Activated T-helper 17 cell treated with anti-CD3 and anti-CD28 coated beads, Interleukin-2, amount 50 U/mL, for 72 hours (primary cell): ENCODE measurements at places on chromosomes 5 and 9. TPM values are rescaled to one million over a fixed set of nuclear protein-coding genes. Genes with fewer than 3 reads are reported as not detected.

- ATAC-seq: no peak
These were observed 144.6 kb downstream of the CACNA1B start for GRCh38 chr9:138022121-138022741.

DNA sequence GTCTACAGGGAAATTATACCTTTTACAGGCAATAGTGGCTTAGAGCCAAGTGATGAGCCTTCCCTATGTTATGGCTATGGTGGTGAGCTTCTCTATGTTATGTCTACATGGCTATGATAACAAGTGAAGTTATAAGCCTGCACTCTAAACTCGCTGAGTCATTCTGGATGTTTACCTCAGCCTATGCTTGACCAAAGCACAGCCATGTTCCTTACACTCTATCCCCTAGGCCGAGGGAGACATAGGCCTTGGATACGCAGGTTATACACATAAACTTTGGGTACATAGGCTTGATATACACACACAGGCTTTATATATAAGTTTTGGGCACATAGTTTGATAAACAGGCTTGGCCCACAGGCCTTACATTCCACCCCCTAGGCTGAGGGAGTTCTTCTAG lies 13.8 kb downstream of the DMAC1 start:
- ATAC-seq: no peak

DNA sequence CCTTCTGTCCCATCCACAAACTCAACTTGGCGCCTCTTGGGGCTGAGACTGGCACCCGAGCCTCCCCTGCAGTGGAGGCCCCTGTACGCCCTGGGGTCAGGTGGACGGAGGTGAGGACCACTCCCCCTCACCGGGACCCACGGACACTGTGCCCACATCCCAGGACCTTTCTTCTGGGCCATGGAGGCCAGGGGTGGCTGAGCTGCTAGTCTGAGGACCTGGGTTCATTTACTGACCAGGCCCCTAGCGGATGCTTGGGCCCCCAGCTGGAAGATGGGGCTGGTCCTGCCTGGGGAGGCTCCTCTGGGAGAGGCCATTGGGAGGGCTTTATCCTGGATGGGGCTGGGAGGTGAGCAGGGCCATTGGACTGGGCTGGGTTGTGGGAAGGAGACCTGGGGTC lies 16.9 kb upstream of the SLC6A19 start:
- no peak for ATAC-seq

GRCh38 chr5:43567967-43568366 lies 11.1 kb upstream of the PAIP1 start:
- peak; percentile 23 for ATAC-seq

DNA sequence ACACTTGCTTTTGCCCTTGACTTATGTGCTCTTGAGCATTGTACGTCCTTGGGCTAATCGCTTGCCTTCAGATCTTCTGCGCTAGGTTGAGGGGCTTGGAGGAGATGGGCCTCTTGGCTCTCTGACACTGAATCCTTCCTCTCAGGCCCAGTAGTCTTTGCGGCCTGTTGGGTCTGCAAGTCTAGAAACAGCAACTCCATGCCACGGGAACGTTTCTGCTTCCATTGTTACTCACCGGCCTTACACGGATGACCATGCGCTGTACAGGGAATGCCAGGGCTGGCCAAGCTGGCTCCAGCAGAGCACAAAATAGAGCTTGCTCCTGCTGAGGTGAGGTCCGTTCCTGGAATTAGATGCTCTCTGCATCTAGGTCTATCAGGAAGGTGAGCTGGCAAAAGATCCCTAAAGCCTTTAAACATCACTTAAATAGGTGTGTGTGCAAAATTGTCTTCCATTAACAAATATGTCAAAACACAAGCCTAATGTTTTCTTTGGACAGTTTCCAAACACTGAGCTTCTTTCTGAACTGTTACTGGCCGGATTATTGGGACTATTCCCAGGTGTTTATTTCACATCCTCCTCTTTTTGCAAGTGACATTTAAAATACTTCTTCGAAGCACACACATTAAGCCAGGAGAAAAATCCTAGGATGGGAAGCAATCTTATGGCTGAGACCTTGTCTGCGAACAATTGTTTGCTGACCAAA lies 29.7 kb downstream of the DAPK1 start:
- ATAC-seq: no peak

- no peak for ATAC-seq
These were observed 133.6 kb downstream of the NFIB start for GRCh38 chr9:14180093-14180959.

DNA sequence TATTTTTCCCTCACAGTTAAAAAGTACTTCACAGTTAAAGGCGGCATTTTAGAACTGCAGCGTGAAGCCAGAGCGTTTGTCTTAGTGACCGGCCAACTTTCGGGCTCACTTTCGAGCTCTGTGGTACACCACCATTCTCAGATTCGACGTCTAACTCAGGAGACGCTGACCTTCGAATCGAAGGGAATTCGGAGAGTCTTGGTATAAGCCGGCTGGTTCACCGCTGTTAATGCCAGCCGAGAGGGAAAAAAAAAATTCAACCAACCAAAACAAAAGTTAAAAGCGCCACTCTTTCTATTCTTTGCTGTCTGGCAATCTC lies 544 bp upstream of the SNX24 start:
- peak; percentile 31 for ATAC-seq

DNA sequence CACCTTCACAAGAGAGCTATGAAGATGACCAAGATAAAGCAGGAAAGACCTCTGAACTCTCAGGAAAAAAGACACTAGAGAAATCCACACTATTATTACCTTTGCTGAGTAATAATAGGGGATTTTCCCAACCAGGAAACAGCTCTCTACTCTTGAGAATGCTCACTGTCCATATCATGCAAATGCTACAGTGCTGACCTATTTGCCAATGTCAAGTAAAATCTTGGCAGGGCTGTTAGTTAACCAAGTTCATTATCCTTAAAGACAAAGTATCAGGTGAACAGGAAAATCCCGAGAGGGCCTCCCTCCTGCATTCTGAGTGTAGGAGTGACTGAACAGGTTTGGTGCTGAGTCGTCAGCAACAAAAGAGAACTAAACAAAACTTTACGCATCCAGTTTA lies 306.6 kb downstream of the ACTL7B start:
- no peak for ATAC-seq

DNA sequence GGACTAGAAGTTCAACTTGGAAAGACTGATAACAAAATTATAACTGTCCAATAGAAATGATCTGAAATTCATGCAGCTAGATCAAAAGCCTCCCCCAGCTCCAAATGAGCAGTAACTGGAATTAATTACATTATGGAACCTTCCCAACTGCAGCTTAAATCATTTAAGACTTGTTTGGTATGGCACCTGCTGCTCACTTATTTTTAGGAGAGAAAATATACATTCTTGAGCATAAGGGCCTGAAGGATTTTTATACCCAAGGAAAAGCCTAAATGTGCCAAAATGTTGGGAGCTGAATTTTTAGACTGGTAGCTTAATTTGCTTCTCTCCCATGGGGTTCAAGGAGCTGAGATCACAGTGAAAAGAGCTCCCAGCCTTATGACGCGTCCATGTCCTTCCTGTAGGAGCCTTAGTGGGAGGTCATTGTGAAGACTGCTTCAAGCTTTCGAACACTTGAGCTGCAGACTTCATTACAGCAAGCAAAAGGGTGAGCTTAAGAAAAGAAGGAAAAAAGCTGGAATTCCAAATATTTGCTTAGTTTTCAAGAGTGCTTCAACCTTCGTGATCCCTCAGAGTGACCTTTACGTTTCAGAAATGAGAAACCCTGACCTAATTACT lies 276.0 kb downstream of the DMAC1 start:
- no peak for ATAC-seq

GRCh38 chr5:158123595-158123994 lies 264.6 kb upstream of the CLINT1 start:
- no peak for ATAC-seq

DNA sequence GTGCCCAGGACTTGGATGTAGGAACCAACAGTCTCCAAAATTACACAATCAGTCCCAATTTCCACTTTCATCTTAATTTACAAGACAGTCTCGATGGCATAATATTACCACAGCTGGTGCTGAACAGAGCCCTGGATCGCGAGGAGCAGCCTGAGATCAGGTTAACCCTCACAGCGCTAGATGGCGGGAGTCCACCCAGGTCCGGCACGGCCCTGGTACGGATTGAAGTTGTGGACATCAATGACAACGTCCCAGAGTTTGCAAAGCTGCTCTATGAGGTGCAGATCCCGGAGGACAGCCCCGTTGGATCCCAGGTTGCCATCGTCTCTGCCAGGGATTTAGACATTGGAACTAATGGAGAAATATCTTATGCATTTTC lies 837 bp downstream of the PCDHB2 start:
- ATAC-seq: no peak

DNA sequence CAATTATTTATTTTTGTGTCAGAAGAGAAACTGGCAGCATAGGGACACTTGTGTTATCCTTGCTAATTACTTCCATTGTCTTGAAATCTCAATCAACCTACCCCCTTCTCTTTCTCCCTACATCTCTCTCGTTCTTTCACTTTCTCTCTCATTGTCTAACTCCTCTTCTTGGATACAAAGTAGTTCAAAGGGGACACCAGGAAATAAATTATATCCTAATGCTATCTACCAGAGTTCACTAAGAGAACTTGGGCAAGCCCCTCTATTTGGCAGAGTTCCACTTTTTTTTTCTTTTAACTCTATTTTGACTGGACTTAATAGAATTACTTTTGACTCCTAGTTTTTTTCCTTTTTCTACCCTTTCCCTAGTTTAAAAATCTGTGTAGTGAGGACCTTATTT lies 102.2 kb downstream of the MEF2C start:
- ATAC-seq: no peak

GRCh38 chr9:24817756-24818155 lies 272.1 kb upstream of the IZUMO3 start:
- no peak for ATAC-seq

DNA sequence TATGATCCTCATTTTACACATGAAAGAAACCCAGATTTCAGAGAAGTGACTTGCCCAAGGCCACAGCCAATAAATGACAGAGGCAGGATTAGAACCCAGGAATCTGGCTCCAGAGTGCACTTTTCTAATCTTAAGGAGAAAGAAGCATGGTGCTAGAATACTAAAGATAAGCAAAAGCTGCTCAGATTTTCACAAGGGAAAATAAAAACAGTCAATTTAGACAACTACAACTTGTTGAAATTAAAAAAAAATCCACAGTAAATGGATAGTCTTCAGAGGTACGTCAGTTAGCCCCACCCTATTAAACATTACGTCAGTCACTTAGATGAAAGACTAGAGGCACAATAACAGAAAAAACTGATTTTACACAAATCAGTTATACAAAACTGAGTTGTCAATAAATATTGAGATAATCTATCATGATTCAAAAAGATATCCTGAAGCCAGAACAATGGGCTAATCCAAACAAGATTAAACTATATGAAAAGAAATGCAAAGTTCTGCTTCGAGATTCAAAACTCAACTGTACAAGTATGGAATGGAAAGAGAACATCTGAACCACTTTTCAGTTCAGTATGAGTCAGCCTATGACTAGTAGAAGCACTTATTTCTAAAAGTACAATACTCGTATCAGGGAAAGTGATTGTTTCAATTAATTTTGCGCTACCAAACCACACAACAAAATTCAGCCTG lies 9.3 kb downstream of the TMEM245 start:
- peak; percentile 82 for ATAC-seq

DNA sequence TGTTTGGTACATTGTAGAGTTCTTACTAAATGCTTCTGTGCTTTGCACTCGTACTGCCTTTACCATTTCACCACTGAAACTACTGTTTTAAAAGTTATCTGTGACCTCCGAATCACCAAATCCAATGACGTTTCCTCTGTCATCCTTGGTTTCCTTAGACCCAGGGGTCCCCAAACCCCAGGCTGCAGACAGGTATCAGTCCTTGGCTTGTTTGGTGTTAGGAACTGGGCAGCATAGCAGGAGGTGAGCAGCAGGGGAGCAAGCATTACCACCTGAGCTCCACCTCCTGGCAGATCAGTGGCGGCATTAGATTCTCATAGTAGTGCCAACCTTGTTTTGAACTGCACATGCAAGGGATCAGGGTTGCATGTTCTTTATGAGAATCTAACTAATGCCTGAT lies 26.8 kb upstream of the APC start:
- no peak for ATAC-seq

DNA sequence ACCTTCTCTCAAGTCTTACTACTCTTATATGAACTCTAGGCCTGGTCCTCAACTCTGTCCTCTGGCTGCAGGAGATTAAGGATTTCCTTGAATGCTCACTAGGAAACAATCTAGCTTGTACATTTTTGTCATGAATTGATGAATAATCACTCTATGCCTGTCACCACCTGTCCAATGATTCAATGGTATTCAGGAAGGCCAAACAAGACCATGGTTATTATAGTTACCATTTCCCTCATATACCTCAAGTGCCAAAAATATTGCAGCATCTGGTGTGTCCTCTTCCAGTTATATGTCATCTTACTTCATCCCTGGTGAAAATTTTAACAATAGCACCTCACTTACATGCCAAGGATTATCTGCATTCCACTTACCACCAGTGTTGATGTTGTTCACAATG lies 179.0 kb upstream of the MOCS2 start:
- no peak for ATAC-seq

DNA sequence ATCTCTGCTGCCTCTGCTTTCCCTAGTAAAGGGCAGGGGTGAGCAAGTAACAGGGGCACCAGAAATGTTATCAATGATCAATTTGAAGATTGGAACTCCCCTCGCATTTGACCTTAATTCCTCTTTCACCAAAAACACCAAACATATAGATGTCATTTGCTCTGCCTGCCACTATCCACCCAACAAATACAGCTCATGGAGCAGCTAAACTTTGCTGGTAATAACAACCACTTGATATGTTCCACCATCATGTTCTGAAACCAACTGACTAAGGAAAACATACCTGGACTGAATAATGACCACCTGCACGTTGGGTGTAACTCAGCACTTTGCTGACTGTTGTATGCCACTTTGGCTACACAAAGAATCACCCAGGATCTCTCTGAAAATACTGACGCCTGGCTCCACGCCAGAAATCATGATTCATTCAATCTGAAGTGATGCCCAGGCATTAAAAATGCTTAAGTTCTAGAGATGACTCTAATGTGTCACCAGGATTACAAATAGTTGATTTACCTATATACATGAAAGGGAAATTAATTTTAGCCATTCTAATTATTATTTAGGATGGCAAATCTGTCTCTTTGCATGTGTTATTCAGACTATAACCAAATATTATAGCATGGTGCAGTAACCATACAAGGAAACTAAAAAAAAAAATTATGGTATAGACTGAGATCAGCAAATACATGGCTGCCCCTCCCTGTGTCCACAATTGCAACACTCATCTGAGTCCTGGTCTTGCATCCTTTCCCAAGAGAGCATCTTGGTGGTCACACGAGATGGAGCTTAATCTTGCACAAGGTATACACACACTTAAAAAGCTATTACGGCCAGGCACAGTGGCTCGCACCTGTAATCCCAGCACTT lies 43.1 kb upstream of the TTC39B start:
- ATAC-seq: no peak

- ATAC-seq: no peak
These were observed 389.1 kb downstream of the ENC1 start for GRCh38 chr5:74251141-74252035.

PTPDC1 gene
- total RNA-seq: 5.8 TPM

HEMGN gene
- total RNA-seq: 1.2 TPM

FRRS1L gene
- total RNA-seq: not detected

HTR1A gene
- total RNA-seq: not detected

PCDHGA11 gene
- 0.09 TPM for total RNA-seq

OTP gene
- total RNA-seq: not detected

BRINP1 gene
- not detected for total RNA-seq

TEK gene
- not detected for total RNA-seq

P4HA2 gene
- 22.9 TPM for total RNA-seq

STING1 gene
- total RNA-seq: 423 TPM

SOHLH1 gene
- total RNA-seq: not detected

SLC46A2 gene
- total RNA-seq: not detected

SLC25A46 gene
- 53.1 TPM for total RNA-seq

C8G gene
- total RNA-seq: not detected
